ENCODE measurements at places on chromosomes 7 and 10.
A peak's percentile ranks its signal among the peaks of the same experiment; 100 is the strongest.

DNA sequence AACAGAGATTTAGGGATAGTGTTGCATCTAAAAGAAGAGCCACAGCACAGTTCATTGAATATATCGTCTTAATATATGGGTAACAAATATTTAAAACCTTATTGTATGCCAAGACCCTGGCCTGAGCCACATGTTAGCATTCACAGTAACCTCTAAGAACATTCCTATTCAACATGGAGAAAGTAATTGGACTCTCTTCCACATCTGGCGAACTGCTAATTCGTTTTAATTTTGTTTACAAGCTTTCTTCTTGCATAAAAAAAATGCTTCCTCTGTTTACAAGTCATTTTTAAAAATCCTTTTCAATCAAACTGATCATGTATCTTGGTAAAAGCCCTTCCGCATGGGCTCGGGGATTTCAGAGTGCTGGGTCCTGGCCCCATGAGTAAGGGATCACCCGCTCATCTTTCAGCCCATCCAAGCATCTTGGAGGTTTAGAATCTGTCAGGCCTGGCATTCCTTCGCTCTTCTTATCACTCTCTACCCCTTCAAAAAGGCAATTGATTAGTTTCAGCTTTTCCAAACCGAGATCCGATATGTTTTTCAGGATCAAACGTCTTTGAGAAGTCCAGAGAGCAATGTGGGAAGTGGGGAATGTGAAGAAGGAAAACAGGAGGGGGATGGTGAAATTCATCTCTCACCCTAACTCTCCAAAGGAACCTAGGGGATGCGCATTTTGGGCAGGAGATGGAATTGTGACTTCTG, 7.3 kb downstream of the TWIST1 start:
- DNase-seq: no peak

- no peak for DNase-seq
These were observed 639 bp downstream of the TSPAN13 start for GRCh38 chr7:16753932-16754855.

- no peak for DNase-seq
These were observed 59.3 kb downstream of the ANKMY2 start for GRCh38 chr7:16586081-16586874.

DNA sequence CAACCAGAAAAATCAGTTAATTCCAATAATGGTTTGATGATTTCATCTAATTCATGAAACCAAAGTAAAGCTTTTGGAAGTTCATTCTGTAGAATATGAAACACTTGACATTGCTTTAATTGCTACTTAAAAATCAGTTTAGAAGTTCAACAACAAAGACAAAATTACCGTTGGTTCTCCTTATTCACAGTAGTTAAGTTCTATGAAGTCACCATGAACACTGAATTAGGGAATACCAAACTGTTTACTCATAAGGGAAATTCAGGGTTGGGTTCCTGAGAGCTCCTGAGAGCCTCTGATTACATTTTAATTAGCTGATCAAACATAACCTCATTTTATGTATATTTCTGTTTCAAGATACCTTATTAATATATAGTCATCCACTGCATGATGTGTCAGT, 46.2 kb downstream of the ZNF438 start:
- DNase-seq: peak; percentile 59

GRCh38 chr10:88216976-88217375, 353.6 kb downstream of the PTEN start:
- DNase-seq: no peak

- DNase-seq: no peak
These were observed 1014.5 kb upstream of the LRRTM3 start for GRCh38 chr10:65911151-65911835.

- no peak for DNase-seq
These were observed 18.2 kb downstream of the BHLHA15 start for GRCh38 chr7:98229441-98229840.

DNA sequence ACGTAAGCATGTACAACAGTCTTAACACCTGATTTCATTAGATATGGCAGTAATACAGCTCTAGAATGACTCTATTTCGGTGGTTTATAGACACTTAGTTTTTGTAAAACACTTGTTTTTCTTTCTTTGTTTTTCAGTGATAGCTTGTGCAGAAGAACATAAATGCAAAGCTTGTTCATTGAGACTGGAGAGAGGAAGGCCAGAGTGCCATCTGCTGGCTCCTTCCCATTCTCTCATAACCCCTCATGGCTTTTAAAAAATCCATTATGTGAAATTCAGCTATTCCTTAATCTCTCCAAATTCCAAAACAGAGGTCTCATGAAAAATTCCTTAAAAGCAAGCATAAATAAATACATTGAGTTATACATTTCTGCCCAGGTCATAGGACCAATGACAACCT, 76.3 kb downstream of the CACNB2 start:
- DNase-seq: no peak

GRCh38 chr7:98027342-98028033, 37.5 kb upstream of the OCM2 start:
- DNase-seq: no peak

GRCh38 chr10:101146392-101147251, 15.5 kb downstream of the TLX1 start:
- DNase-seq: no peak

DNA sequence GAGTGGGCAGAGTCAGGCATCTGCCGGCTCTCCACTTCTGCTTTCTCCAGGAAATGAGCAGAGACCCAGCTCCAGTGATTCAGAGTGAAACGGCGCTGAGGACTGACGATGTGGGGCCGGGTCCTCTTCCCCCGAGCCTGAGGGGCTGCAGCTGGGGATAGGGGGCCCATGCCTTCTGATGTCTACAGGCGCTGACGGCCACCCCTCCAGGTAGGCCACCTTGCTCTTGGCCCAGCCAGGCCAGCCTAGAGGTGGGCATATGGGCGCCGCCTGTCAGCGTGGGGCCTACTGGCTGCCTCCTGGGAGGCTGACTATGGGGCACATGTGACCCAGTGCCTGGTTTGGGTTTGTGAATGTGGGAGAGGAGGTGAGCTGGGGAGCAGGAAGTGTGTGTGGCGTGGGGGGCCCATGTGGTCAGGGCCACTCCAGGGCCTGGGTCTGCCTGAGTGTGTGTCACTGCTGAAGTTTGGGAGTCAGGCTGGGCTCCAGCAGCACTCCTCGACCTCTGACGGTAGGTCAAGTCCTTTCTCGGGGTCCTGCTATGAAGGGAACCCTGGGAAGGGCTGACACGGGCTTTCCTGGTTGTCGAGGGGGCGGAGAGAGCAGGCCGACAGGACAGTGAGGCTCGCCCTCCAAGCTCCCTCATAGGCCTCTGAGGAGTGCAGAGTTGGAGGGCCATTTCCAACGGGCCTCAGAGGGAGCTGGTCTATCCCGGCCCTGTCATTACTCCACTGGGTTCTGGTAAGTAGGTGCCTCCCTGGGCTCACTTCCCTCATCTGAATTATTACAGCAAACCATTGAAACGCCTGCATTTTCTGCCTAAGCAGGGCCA, at the start of gene WDFY4:
Gene WDFY4 (plus strand): TSS at position 82 of the 832 bp plus-strand sequence. CDS start 24,860 bp downstream, outside the sequence.
- DNase-seq: peak; percentile 88

DNA sequence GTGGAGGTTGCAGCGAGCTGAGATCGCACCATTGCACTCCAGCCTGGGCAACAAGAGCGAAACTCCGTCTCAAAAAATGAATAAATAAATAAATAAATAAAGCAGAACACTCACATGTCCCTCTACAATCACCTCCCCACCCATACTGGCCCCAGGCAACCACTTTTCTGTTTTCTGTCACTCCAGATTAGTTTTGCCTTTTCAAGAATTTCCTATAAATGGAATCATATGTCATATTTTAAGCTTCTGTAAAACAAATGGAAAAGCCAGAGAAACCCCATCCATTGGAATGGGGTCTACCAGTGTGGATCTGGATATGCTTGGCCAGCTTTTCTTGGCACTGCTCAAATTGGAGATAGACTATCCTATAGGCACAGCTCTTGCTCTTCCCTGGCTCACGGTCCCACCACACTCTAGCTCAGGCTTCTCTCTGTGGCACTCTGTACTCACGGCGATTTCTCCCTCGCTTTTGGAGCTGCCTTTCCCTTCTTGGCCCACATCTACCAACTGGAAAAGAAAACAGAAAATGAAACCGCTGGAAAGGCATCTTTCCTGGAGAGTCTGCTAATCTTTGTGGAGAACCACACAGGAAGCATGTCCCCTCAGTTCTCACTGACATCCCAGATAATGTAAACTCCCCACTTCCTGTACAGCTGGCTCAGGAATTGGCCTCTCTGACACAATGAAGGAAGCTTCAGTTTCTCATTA, 210.1 kb downstream of the JCAD start:
- DNase-seq: peak; percentile 83

GRCh38 chr7:149774237-149775175, 1.1 kb upstream of the ZNF467 start:
- DNase-seq: no peak

DNA sequence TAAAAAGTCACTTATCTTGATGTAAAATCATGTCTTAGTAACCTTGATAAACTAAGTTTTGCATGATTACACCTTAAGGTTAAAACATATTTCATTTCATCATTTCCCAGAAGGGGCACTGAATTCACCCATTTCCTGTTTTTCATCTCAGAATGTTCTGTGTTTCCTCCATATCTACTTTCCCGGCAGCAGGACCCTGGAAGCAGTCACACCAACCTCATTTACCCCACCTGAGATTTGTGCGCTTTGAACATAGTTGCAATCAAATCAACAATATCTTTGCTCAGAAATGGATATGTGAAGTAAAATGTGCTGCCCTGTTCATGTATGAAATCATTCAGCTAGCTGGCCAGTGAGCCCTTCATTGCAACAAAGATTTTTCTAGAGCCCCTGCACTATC, 46.8 kb downstream of the IKZF1 start:
- no peak for DNase-seq

GRCh38 chr10:1009071-1009494, 16.6 kb downstream of the IDI2 start:
- no peak for DNase-seq

DNA sequence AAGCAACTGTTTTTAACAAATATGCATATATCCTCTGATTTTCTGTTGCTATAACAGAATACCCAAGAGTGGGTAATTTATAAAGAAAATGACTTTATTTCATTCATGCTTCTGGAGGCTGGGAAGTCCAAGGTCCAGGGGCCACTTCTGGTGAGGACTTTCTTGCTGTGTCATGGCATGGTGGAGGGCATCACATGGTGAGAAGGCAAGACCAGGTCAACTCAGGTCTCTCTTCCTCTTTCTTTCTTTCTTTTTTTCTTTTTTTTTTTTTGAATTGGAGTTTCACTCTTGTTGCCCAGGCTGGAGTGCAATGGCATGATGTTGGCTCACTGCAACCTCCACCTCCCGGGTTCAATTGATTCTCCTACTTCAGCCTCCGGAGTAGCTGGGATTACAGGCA, 303.0 kb upstream of the C7orf33 start:
- DNase-seq: no peak

GRCh38 chr10:74900297-74900696, 73.9 kb downstream of the KAT6B start:
- no peak for DNase-seq

- no peak for DNase-seq
These were observed 367.9 kb downstream of the TYW1 start for GRCh38 chr7:67364441-67365017.

DNA sequence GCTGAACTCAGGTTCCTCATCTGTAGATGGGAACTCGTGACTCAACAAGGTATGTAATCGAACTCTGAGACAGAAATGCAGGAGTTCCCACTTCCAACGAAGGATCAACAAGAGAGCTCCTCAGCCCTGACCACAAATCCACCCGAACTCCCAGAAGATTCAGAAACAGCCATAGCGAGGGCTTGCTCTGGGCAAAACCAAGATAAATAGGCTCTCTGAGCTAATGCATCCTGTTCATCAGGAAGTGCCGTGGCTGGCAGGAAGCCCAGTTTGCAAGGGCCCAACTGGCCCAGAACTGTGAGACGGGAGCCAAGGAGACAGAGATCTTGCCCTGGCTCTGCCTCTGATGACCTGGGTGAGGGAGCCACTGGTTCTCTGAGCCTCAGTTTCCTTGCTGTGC, 141.7 kb upstream of the PFKP start:
- peak; percentile 44 for DNase-seq

DNA sequence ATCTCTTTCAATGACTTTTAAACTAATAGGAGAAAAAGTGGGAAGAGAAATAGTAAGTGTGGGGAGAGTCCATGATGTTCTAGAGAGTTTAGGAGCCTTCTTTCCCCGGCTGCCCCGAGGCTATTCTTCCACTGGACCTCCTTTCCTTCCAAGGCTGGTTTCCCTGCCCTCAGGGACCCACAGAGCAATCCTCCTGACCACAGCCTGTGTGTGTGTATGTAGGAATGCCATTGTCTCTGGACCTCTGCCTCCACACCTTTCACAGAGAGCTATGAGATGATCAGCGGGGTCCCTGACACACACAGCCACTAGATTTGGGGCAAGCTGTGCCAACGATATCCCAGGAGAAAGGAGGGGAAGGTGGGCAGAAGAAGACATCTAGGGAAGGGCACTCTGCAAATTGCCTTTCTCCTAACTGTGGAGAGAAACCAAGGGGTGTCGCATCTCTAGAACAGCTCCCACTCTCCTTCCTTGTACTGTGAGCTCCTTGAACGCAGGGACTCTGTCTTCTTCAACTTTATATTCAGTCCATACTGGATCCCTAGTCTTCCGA, 13.3 kb upstream of the CHCHD3 start:
- no peak for DNase-seq

- no peak for DNase-seq
These were observed 60.8 kb downstream of the ATXN7L1 start for GRCh38 chr7:105815576-105815975.

- no peak for DNase-seq
These were observed 131.9 kb downstream of the C10orf90 start for GRCh38 chr10:126538439-126539135.

GRCh38 chr10:23191764-23192711, at the start of gene PTF1A:
PTF1A (plus strand) TSS chr10:23192312; CDS start chr10:23192531, 219 bp downstream.
- no peak for DNase-seq

DNA sequence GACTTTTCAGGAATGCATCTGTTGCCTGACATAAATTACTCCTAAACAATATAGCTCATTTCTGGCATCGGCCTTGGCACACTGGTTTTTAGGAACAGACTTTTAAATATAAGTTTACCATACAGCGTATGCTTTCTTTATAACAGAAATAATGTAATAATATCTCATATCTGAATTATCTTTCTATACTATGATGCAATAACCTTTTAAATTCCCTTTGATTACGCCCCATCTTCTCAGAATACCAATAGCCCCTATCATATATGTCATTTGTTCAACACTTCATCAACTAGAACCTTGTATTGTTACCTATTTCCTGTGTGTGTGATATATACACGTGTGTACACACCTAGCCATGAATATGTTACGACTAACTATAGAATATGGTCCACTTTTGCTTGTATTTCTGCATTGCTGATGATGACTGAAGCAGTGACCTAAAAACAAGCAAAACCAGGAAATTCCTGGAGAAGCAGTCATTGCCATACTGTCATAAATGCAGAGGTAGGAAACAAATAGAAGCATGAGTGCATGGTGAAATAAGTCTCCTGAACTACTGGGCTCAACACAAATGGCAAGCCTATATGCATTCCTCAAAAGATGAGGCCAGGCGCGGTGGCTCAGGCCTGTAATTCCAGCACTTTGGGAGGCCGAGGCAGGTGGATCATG, 618.4 kb upstream of the NRP1 start:
- DNase-seq: no peak
